ENCODE measurements at places on chromosomes 3 and 15. TPM values are rescaled to one million over a fixed set of nuclear protein-coding genes. Genes with fewer than 3 reads are reported as not detected.

DNA sequence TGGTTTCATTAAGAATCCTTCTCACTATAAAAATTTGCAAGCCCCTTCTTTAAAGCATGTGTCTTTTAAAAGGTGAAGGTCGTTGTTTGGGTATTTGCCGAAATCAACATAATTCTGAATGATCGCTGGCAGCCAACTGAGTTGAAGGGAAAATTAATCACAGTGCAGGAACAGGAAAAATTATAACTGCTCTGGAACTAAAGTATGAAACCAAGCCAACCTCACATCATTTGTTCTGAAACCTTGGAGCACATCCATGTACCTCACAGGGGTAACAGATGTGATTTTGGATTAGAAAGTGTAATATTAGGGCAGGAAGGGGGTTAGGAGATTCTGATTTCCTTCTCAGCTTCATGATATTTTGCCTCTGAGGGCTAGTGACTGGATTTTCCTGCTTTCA is 52.2 kb upstream of the PTX3 start:
- DNase-seq: no peak

- peak; percentile 92 for DNase-seq
Measured at GRCh38 chr15:44536302-44536961, 515 bp upstream of the EIF3J start.

DNA sequence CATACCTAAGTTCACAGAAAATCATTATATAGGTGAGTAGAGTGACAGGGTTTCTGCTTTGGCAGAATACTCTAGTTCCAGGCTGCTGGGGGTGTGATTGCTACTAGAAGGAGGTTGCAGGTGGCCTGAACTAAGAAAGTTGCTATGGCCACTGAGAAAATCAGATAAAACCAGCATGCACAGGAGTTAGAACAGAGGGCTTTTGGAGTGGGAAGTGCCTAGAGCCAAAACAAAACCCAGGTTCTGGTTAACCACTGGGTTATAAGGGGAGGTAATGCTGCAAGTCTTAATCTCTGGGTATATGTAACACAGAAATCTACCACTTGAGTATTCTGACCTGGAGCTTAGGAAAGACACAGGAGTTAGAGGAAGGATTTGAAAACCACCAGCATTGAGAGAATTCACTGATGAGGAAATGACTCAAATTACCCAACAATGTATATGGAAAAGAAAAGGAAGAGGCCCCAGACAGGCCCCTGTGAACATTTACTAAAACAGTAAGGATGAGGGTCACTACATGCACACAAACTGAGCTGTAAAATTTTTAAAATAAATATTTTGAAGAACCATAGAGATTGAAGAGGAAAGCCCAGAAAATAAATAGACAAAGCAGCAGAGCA is 60.0 kb downstream of the PLOD2 start:
- no peak for DNase-seq

DNA sequence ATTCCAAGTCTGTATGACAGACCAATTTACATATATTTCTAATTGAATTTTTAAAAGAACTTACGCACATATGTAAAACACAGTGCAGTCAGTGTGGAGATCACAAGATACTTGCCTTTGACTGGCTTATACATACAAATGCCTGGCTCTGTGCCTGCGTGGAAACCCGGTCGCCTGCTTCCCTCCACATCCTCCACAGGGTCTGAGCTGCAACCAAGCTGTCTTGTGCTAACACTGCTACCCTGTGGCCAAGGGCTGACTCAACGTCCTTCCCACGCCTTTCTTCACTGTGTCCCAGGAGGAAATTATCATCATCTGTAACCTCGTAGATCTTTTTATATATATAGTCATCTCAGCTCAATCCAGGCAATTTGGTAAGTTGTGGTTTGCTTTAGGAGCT is 117.0 kb downstream of the WNT7A start:
- DNase-seq: no peak

GRCh38 chr3:46289966-46290365 is 47.7 kb downstream of the CCR3 start:
- DNase-seq: no peak

Gene CAMP
- total RNA-seq: not detected

Gene EPB42
- 0.94 TPM for total RNA-seq

DNA sequence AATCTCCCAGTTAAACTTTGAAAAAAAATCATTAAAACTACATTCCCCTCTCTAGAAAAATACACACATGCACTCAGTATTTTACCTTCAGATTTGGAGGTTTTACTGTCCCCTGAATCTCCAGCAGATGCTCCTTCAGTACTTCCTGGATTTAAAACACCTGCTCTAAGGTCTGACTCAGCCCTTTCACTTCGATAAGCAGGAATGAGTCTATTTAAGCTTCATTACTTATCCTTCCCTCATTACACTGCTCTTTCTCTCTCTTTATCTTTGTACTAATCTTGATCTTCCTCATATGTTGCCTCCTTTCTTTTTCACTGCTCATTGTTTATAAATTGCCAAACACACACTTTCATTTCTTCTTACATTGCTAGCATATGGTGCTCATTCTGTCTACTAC is 443.9 kb downstream of the DIPK2A start:
- DNase-seq: no peak

Gene PGBD4
- total RNA-seq: 6.2 TPM

- DNase-seq: no peak
Measured at GRCh38 chr15:51752888-51753287, 1.5 kb downstream of the TMOD2 start.

- DNase-seq: no peak
Measured at GRCh38 chr3:37979541-37980461, 10.8 kb upstream of the VILL start.

- DNase-seq: no peak
Measured at GRCh38 chr15:51589881-51590568, 32.5 kb downstream of the DMXL2 start.

DNA sequence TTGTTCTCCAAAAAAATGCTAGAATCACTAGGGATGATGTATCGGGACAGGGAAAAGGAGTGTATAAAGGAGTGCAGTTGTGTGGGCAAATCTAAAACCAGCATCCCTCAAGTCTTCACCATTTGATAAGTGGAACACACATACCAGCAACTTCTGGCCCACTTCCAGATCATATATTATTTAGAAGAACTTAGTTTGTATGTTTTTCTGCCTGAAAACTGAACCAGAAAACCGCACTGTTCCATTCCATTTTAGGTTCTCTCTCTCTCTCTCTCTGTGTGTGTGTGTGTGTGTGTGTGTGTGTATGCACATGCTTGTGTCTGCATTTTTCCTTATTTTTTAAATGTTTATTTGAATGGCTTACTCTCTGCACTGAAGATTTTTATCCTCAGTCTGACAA is 93.5 kb downstream of the SERPINI1 start:
- DNase-seq: no peak

DNA sequence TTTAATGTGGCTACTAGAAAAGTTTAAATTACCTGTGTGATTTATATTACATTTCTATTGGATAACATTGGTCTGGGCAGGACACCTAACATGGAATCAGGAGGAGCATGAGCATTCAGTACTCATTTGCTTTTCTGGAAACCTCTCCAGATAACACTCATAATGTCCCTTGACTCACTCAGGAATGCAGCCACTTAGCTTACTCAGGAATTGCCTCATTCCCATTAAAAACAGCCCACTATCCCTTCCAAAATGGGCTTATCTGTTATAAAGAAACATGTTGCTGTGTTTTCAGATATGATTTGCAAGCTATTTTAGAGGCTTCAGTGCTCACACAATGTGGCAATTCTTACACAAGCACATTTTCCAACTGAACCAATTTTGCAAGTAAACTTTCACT is 17.1 kb downstream of the GBE1 start:
- DNase-seq: no peak

Gene DENND4A
- total RNA-seq: 76.6 TPM

Gene RMDN3
- 15.0 TPM for total RNA-seq

DNA sequence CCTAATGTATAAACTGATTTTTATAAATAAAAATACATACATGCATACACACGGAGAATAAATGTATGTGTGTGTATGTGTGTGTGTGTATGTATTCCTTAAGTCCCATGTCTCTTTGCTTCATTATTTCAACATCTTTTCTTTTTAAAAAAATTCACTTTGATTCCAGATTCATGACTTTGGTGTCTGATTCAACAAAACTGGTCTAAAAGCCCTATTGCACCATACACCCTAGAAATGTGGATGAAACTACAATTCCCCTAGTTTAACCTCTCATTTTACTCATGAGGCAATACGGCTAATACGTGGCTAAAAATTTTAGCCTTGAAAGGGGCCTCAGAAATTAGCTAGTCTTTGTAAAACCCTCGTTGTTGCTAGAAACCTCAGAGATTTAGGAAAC is 228.1 kb downstream of the ADAMTS9 start:
- DNase-seq: no peak

GRCh38 chr3:141407047-141407446 is 38.7 kb downstream of the ZBTB38 start:
- no peak for DNase-seq

- no peak for DNase-seq
Measured at GRCh38 chr3:79953591-79954101, 185.8 kb upstream of the ROBO1 start.

DNA sequence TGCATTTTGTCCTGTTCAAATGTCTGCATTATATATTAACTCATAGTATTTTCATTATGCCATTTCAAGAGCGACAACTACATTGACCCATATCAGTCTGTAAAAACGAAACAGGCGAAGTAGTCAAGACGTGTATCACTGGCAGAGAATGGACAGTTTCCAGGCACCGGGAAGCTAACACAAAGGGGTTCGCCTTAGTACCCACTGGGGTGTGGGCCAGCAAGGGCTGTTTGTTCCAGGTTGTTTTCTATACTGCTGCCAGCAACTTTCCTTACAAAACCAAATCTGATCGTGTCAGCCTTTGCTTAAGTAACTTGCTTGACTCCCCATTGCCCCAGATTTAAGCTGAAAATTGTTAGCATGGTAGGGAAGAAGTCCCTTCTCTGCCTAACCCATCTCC is 87.1 kb downstream of the CGNL1 start:
- no peak for DNase-seq

DNA sequence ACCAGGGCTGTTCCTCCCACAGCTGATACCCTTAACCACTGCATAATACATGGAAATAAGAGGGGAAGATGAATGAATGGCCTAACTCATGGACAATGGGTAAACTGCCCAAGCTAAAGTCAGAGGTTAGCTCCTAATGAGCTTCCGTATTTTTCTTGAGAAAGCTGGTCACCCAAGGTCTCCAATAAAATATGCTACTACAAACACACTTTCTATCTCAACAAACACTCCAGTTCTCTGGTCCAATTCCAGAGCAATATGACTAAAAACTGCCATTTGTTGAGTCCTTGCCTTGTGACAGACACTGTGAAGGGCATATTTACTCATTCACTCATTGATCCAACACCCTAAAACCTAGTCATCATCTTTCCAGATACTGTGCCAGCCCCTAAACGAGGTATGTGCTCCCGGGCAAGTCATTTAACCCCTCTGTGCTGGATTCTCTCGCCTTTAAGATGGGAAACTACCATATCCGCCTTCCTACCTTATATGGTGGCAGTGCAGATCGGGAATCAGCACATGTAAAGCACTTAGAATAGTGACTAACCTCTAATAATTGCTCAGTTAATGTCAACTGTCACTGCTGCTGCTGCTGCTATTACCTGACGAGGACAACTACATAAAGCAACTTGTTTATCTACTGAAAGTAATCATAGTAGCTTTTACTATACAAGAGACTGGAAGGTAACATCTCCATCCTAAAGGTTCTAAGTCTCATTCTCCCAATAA is 89.1 kb downstream of the XXYLT1 start:
- DNase-seq: no peak

DNA sequence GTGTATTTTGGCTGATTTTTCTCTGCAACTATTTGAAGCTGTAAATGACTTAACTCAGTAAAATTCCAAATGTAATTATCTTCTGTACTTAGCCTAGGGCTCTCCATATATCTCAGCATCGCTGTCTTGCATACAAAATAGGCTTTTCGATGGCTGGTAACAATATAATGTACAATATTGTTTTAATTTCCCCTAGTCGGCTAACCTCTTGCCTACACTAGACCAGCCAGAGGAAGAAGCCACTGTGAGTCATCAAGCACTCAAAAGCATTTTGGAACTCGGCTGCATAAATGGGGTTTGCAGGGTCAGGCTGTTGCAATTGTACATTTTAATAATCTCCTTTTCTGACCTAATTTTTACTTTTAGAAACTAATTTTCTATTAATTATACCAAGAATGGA is 583.8 kb downstream of the FOXP1 start:
- DNase-seq: no peak

DNA sequence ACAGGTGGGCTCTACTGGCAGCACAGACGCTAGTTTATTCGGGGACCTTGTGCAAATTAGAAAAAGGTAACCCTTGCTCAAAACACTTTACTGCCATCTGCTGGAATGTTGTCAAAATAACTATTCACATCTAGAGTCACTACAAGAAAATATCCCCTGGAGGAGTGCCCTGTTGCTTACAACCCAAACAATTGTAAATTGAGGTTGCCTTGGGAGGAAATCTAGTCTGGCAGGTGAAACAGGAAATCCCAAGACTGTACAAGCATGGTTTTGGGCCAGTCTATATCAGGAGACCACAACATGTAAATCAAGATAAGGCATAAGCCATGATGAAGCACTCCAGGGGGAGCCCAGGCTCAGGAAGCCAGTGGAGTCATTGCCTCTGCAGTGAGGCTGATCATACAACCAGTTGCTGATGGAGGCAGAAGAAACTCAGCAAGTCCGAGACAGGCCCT is 136.8 kb upstream of the ACP3 start:
- DNase-seq: no peak

GRCh38 chr3:12643724-12644123 is 20.2 kb downstream of the RAF1 start:
- no peak for DNase-seq

DNA sequence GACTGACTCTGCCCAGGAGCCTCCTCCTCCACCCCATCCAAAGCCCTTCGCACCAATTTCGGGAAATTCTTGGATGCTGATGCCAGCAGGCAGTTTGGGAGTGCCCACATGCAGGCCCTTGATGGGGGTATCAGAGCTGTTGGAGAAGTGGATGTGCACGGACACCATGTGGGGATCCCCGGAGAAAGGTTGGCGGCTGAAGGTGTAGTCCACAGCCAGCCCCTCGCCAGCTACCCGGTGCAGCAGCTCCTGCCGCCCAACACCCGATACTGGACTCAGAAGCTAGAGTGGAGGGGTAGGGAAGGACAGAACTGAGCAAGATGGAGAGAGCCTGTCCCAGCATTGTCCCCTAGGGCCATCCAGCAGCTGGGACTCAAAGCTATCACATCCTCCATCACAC is 15.5 kb upstream of the CPEB1 start:
- no peak for DNase-seq

- DNase-seq: no peak
Measured at GRCh38 chr3:23720059-23720458, 85.7 kb upstream of the UBE2E1 start.

Gene INKA1
- 12.3 TPM for total RNA-seq

Gene KLHL40
- not detected for total RNA-seq

- no peak for DNase-seq
Measured at GRCh38 chr3:124792341-124793040, 62.2 kb downstream of the UMPS start.

GRCh38 chr3:62169906-62170660 is 203.3 kb downstream of the FEZF2 start:
- no peak for DNase-seq

Gene EHHADH
- total RNA-seq: 1.4 TPM

GRCh38 chr15:40339621-40339945 is 1.2 kb downstream of the CCDC9B start:
- DNase-seq: no peak

Gene MIX23
- 16.5 TPM for total RNA-seq

Data from occipital lobe (tissue), 3 donors.